Amygdala (tissue), 56 donors: ENCODE measurements at places on chromosomes 1 and 21.

DNA sequence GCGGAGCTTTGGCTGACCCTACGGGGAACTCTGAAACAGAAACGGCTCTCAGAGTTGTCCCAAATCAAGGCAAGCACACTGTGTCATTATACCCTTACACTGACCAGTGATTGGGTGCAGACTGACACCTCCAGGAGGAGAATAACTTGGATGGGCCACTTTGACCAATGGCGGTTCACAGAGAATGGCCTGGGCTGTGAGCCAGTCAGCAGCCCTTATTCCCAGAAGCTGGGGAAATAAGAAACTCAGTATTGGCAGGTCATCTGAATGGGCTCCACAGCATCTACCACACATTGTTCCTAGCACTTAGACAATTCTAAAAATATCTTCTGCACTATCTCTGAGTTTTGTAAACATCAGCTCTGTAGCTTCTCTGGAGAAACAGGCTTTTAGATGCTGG is 265.2 kb downstream of the ADGRL2 start:
- DNase-seq = no peak

- DNase-seq = no peak
These were observed 10.9 kb upstream of the CD5L start for GRCh38 chr1:157852476-157852875.

GRCh38 chr1:9151328-9151860 is 22.5 kb upstream of the GPR157 start:
- no peak for DNase-seq

- no peak for DNase-seq
These were observed 1093.1 kb downstream of the MRPL39 start for GRCh38 chr21:24514081-24514733.

DNA sequence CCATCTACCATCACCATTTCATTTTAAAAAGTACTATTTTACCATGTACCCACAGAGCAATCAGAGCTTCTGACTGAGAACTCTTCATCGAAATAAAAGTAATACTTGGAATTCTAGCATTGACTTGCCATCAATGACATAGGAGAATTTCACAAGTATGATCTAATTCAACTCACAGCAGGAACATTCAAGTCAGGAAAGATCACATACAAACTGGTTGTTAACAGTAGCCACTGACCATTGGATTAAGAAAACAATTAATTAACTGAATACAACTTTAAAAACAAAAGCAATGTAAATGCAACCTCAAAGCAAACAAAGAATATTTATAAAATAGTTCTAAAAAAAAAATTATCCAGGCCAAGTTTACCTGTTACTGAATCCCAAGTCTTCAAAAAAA is 18.8 kb downstream of the RNF115 start:
- DNase-seq = no peak

- peak; percentile 78 for DNase-seq
These were observed 54.7 kb downstream of the MEF2D start for GRCh38 chr1:156445789-156446263.

DNA sequence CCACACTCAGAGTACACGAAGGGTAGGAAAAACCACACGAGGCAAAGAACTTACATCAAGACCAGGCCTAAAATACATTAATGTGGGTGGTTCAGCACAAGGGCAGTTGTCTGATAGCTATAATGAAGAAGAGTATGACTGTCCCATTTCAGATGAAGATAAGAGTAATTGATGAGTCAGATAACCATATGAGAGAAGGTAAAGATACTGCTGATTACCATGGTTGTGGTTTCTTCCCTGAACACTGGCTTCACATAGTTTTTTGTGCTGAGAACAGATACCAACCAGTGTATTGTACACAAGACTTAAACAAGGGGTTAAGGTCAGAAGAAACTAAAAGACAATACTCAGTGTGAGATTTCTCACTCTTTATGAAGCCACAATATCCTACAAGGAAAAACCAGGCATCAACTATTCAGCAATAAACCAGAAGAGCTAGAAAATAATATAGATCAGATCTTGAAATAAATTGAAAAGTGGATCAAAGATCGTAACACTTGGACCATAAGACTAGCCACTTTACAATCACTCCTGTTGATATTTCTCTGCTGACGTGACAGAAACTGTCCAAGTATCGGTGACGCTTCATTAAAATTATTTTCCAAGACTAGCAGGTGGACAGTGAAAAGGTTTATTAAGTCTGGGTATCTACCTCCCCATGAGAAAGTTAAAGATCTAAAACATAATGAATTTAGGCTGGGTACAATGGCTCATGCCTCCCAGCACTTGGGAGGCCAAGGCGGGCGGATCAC is 28.6 kb downstream of the PUM1 start:
- no peak for DNase-seq
